ENCODE measurements at places on chromosomes 7 and 10.

GRCh38 chr7:112789453-112789816 lies 758 bp downstream of the TMEM168 start:
- DNase-seq, result no peak

DNA sequence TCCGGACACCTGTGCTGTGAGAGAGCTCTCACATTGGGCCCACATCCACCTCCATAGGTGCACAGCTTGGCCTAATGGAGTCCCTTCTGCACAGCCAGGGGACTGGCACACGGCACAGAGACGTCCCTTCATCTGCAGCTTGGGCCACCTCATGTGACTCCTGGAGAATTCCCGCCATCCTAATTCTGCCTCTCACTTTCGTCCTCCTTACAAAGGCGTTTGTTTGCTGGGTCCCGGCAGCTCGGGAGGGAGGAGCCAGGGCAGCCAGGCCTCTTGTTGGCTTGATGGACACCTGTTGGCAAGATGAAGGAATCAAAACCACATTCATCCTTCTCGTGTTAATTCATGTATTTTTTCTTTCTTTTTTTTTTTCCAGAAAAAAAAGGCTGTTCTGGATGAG lies 30.7 kb upstream of the TTYH3 start:
- DNase-seq, result no peak

DNA sequence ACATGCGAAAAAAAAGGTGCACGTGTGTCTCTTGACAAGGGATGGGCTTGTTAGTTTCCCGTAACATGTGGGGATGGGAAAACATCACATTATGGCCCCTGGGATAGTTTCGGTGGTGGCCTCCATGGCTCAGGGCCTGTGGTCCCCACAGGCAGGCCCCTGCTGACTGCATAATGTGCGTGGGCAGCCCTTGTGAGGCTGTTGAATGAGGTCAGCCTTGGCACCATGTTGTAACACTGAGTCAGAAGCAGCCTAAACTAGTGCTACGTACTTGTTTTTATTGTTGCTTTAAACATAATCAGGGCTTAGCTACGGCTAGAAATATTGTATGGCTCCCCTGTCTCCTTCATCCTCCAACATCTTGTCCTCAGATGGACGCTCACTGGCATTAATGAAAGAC lies 80.6 kb downstream of the BEND7 start:
- no peak for DNase-seq

GRCh38 chr10:35607475-35608327 lies 2.6 kb downstream of the GJD4 start:
- peak; percentile 35 for DNase-seq

- no peak for DNase-seq
These were observed 89.1 kb downstream of the FGFR2 start for GRCh38 chr10:121509112-121509511.

DNA sequence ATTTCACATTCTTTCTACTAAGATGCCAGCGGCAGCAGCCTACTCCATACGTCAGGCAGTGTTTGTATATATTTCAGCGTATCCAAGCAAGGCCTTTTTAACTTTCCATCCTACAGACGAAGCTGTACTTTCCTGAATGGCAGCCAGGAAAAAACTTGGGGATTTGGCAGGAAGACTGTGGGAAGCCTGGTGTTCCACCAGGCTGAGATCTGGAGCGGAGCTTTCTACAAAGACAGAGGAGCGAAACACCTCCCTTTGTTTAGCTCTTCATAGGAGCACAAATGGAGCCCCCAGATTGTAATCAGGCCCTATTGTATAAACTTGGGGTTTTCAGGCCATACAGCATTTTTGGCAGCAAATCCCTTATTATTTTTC lies 143.8 kb downstream of the TES start:
- DNase-seq, result peak; percentile 99

GRCh38 chr10:132309879-132310591 lies 2.3 kb upstream of the STK32C start:
- no peak for DNase-seq

- no peak for DNase-seq
These were observed 63.9 kb downstream of the VOPP1 start for GRCh38 chr7:55508221-55509011.

GRCh38 chr10:81450651-81451050 lies 424.3 kb upstream of the NRG3 start:
- DNase-seq, result no peak

DNA sequence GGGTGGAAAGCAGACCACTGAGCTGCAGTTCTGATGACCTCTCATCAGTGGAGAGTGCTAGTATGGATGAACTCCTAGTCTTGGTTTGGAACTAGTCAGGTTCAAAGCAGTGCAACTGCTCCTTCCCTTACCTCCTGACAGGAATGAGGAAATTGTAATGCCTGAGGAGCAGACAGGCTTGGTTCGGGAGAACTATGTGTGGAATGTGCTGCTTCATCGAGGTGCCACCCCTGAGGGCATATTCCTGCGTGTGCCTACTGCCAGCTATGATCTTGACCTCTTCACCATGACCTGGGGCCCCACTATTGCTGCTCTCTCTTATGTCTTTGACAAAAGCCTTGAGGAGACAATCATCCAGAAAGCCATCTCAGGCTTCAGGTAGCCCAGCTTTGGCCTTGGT lies 27.4 kb upstream of the NFKB2 start:
- DNase-seq, result no peak

DNA sequence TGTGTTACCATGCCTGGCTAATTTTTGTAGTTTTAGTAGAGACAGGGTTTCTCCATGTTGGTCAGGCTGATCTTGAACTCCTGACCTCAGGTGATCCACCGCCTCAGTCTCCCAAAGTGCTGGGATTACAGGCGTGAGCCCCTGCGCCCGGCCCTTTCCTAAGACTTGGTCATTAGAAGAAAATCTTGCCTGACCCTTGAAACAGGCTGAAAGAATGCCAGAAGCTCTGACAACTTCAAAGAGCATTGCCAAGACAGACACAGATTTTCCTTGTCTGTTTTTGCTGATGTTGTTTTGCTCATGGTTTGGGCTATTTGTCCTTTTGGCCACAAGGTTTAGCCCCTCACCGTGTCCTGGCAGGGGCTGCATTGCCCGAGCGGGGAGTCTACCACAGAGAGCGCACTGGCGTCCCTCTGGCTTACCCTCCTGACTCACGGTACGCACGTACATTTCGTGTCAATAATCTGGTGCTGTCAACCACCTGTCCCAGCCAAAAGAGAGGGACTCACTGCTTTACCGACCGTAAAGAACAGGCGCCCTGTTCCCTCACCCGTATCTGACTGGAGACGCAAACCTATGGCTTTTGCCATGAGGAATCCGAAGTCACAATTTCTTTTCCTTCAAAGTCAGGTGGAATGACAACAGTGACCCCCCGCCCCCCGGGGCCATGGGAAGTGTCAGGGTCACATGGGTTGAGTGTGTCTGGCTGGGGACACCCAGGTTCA lies 10.1 kb upstream of the INPP5A start:
- peak; percentile 23 for DNase-seq

DNA sequence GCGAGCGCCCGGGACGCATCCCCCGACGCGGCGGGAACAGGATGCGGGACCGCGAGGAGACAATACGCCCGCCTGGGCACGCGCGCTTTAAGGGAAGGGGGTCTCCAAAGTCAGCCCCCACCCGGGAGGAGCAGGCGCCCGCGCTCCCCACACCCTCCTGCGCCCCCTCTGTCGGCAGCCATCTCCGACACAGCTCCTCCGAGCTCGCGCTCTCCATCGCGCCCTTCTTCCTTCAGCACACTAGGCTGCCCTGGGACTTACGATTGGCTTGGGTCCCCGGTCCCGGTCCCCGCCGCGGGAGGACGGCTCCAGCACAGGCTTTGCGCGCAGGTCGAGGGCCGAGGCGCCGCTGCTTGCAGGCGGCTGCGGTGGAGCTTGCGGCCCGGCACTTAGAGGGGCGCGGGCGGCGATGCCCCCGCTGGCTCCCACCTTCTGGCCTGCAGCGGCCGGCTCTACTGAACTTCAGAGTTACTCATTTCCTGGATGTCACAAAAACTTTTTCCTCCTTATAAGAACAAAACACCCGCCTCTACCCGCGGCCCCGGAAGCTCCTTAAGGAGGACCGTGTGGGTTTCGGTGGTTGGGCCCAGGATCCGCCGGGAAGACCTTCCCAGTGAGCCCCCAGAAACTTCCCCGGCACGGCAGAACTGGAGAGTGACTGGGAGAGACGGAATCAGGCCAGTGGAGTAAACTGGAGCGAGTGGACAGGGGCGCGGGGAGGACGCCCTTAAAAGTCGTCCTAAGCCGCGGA lies at the start of gene ITPRIP:
TSS of gene ITPRIP (minus strand) at position 481 of the 751 bp plus-strand sequence. CDS start 22,414 bp downstream, outside the sequence.
- peak; percentile 93 for DNase-seq

DNA sequence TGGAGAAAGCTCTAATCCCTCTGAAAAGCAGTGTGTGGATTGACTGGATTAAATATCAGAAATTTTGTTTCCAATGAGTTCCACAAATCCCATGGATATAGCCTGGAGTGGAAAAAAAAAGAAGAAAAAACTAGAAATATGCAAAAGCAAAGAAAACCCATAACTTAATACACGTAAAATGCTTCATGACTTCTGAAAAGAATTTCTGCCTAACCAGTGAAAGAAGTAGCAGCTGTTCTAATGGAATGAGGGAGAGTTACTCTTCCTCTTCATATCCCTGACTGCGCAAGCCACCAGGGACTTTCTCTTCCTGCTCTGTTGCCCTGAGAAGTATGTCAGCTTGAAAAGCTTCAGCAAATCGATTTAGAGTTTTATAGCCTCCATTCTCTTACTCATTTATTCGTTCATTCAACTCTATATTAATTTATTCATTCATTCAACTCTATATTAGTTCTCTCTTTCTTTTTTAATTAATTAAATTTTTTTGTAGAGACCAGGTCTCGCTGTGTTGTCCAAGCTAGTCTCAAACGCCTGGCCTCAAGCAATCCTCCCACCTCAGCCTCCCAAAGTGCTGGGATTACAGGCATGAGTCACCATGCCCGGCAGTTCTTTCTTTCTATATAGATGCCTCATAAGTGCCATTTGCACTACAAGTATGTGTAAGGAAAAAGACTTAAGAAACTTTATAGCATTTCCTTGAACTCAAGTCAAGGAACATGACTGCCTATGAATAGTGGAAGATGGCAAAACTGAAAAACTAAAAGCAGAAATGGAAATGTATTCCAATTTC lies 447.3 kb upstream of the NRP1 start:
- no peak for DNase-seq

DNA sequence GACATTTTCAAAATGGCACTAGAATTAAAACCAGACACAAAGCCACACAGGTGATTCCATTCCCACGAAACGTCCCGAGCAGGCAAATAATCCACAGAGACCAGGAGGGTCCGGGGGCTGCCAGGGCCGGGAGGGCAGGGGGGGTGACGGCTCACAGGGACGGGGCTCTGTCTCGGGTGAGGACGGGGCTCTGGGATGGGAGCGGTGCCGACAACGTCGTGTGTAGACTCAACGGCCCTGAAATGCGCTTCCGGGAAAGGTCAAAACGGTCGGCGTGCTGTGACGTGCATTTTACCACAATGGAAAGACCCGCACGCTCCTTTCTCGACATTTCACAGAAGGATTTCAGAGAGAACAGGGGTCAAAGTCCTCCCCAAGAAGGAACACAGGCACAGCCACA lies 63.3 kb upstream of the PDGFA start:
- no peak for DNase-seq

GRCh38 chr10:75550191-75550590 lies 118.8 kb downstream of the LRMDA start:
- DNase-seq, result no peak

GRCh38 chr7:140501966-140502365 lies 22.7 kb upstream of the MKRN1 start:
- DNase-seq, result no peak

DNA sequence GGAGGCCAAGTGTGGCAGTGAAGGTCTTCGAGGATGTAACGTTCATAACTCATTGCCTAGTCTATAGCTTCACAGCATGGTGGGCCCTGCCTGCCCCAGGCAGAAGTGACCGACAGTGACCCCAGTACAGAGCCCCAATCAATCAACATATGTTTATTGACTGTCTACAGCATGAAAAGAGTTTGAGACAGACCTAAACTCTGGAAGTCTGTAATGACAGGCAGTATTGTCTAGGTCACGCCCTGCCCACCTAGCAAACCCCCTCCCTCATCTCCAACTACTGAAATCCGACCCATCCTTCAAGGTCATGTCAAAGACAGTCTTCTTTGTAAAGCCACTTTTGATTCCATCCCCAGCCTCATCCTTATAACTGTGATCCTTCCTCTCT lies 43.9 kb downstream of the LYZL1 start:
- DNase-seq, result no peak

GRCh38 chr7:75066521-75066920 lies 7.1 kb downstream of the RCC1L start:
- DNase-seq, result no peak

DNA sequence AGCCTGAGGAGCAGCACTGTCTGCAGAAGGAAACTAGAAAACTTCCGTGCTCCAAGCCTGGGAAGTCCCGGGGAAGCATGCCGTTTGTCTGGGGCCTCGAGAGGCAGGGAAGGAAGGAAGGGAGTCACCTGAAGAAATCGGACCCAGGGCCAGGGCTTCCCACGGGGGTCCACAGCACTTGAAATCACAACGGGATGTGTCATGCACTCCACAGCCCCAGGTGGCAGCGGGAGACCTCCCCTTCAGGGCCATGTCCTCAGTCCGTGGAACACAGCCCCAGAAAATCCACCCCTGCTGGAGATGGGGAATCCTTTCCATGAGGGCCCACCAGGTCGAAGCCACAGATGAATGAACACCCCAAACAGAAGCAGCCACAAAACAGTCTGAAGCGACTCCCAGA lies 239.5 kb downstream of the MGMT start:
- DNase-seq, result no peak

- DNase-seq, result no peak
These were observed 1.7 kb downstream of the STN1 start for GRCh38 chr10:103916254-103916653.

DNA sequence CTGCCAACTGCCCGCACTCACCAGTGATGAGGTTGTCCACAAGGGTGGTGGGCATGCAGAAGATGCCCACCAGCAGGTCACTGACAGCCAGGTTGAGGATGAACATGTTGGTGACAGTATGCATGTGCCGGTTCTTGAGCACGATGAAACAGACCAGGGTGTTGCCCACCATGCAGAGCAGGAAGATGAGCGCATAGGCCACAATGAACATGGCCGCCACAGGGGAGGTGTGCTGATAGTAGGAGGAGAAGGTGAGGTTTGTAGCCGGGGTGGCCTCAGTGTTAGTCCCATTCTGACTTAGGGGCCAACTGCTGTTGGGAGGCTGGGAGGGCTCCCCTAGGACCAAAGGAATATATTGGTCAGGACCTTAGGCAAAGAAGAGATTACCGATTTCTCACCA lies 17.7 kb downstream of the NPFFR1 start:
- DNase-seq, result no peak

- no peak for DNase-seq
These were observed 1.3 kb upstream of the GBX1 start for GRCh38 chr7:151168787-151169162.

- no peak for DNase-seq
These were observed 739.0 kb upstream of the GALNT17 start for GRCh38 chr7:70392877-70393435.

DNA sequence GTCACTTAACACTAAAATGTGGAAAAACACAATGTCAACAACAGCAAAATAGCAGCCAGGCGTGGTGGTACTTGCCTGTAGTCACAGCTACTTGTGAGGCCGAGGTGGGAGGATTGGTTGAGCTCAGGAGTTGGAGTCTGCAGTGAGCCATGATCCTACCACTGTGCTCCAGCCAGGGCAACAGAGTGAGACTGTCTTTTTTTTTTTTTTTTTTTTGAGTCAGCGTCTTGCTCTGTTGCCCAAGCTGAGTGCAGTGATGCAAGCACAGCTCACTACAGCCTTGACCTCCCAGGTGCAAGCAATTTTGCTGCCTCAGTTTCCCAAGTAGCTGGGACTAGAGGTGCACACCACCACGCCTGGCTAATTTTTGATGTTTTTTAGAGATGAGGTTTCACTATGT lies 6.1 kb downstream of the KCTD7 start:
- DNase-seq, result no peak

Measured in lung (tissue), 17 donors.